Stimulated activated memory B cell treated with anti-CD40 and anti-IgM and Interleukin-4, amounts not matched to agents 10 μg/mL and 1 μg/mL and 100 μg/mL, for 72 hours (primary cell): ENCODE measurements at places on chromosomes 11 and 22.

GRCh38 chr11:75204685-75205563 is 35.6 kb upstream of the TPBGL start:
- peak; percentile 75 for ATAC-seq

DNA sequence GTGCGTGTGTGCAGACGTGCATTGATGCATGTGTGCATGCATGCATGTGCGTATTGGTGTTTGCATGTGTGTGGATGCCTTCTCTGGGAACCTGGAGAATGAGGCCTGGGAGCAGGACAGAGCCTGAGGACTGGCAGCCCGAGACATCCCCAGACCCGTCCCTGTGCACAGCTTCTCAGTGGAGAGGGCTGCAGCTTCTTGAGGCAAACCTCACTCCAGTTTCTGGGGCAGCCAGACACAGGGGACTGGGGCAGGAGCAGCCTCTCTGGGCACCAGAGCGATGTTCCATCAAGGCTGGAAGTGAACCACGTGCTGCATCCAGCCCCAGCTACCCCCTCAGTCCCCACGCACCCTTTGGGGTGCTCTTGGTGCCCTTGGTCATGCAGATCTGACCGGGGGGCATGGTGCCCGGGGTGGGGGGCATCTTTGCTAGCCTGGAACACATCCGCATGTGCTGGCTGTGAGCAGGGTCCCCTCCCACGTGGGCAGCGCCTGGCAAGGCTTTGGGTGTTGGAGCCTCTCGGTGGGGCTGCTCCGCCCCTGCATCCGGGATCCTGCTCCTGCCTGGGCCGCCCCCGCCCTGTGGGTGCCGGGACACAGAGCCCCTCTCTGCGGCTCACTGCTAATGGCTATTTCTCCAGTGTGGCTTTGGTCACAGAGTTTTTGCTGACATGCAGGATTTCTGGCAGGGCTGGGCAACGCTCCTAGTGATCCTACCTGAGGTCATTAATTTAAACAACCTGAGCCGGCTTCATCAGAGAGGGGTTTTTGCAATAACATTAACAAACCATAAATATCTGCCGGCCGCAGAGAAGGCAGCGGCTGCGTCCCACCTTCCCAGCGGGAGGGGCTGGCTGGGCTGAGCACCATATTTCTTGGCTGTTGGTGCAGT is 434.7 kb downstream of the TBC1D22A start:
- ATAC-seq = no peak

DNA sequence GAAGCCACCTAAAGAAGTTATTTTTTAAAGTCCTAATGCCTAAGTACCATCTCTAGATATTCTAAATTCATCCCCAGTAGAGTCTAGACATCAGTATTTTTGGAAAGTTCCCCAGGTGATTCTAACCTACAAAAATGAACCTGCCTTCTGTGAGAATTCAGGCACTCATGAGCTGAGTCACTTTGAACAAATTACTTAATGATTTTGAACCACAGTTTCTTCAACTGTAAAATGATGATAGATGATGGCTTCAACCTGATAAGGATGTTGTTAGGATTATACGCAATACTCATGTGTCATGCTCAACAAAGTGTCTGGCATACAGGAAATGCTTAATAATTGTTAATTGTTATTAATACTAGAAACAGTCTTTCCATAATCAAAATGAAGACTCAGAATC is 82.8 kb upstream of the OR5AK2 start:
- no peak for ATAC-seq

GRCh38 chr11:11982461-11982860 is 26.0 kb downstream of the DKK3 start:
- no peak for ATAC-seq

GRCh38 chr22:32802237-32802765 is 796 bp downstream of the TIMP3 start:
- ATAC-seq = no peak

DNA sequence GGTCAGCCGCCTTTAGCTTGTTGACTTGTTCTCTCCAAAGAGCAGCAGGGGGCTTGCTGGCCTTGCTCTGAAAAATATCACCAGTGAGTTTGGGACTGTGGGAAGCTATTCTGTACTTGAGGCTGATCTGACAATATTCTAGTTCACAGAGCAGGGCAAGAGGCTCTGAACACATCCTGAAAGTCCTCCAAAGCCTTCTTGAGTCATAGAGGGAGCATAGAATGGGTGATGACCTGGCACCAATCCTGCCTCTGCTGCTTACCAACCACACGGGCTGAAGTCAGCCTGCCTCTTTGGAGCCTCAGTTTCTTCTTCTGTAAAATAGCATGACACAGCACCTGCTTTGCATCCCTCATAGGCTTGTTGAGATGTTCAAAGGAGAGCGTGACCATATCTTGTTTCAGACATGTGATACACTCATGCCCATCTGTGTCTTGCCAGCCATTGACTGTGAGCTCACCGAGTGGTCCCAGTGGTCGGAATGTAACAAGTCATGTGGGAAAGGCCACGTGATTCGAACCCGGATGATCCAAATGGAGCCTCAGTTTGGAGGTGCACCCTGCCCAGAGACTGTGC is 96.6 kb downstream of the RRAS2 start:
- no peak for ATAC-seq

DNA sequence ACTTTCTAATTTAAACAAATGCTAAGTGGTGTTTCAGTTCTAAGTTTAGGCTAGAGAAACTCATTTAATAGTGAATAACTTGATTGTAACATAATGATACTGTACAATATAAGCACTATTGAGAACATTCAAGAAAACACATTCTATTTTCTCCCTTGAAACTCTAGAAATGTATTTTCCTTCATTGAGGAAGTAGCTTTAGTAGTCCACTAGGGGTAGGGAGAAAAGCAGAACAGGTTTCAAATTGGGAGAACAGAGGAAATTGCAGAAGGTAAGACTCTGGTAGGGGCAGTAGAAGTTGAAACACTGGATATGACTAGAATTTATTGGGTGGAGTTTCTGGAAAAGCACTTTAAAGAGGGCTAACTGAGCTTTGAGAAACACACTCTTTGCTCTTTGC is 31.6 kb upstream of the MPPED2 start:
- ATAC-seq = no peak

- no peak for ATAC-seq
These were observed 83.2 kb downstream of the ZNF280B start for GRCh38 chr22:22425356-22425755.

GRCh38 chr11:106399076-106399511 is 321.6 kb downstream of the AASDHPPT start:
- no peak for ATAC-seq

DNA sequence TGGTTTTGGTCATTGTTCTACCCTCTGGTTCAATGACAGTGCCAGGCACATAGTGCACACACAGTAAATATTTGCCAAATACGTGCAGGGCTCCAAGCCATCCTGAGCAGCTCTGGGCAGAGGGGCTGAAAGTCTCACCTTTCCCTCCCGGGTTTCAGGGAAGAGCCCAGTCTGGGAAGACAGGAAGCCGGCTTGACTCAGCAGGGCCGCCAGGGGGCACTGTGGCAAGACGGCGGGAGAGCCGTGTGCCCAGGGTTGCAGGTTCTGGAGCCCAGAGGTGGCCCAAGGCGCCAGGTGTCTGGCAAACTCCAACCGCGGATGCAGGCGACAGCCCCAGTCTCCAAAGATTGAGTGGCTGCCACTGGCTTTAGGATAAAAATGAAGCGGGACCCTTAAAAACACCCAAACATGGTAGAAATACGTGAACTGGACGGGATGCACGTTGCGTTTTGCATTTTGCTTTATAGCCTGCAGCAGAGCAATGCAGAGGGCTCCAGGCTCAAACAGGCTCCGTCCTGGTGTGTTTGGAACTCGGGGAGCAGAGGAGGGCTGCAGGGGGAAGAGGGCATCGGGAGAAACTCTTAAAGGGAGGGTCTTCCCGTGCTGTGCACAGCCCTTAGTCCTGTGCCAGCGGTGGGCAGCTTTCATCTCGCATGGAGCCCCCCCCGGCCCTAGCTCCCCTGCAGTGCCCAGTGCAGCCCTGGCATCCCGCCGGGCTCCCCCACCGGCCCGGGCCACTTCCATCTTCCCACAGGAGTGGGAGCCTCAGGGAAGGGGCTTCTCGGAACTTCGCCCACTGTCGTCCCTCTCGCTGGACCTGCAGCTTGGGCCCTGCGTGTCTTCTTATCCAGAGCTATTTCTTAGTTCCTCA is 10.7 kb downstream of the KRTAP5-5 start:
- no peak for ATAC-seq

GRCh38 chr11:64839335-64839734 is 5.1 kb downstream of the CDC42BPG start:
- no peak for ATAC-seq

- ATAC-seq = no peak
These were observed 9.2 kb downstream of the HRAS start for GRCh38 chr11:526192-526591.

DNA sequence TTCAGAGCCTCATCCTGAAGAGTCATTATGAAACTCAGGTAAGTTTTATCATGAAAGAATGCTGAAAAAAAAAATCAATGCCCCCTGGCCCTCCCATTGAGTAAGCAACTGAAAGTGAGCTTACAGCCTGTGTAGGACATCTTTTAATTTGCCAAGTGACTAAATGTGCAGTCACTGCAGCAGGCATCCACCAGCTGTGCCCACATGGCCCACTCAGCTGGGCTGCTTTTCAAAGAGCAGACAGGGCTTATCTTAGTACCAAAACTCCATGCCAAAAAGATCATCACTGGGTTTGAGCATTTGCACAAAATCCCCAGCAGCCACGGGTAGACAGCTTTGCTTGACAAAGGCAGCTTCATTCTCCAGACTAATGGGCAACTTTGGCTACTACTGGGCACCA is 709.7 kb downstream of the NTM start:
- no peak for ATAC-seq

- ATAC-seq = no peak
These were observed 59.8 kb upstream of the SEPTIN5 start for GRCh38 chr22:19654338-19654987.
